ENCODE measurements at places on chromosomes 12 and 14. TPM values are rescaled to one million over a fixed set of nuclear protein-coding genes. Genes with fewer than 3 reads are reported as not detected.

- no peak for ATAC-seq
Observed at GRCh38 chr12:102423462-102423861, 56.9 kb downstream of the IGF1 start.

GRCh38 chr12:91127751-91128150 is 16.5 kb upstream of the LUM start:
- ATAC-seq: peak; percentile 18

- ATAC-seq: no peak
Observed at GRCh38 chr12:79689061-79689476, 1.7 kb downstream of the PAWR start.

- ATAC-seq: no peak
Observed at GRCh38 chr12:96343347-96343954, 56.8 kb downstream of the CDK17 start.

DNA sequence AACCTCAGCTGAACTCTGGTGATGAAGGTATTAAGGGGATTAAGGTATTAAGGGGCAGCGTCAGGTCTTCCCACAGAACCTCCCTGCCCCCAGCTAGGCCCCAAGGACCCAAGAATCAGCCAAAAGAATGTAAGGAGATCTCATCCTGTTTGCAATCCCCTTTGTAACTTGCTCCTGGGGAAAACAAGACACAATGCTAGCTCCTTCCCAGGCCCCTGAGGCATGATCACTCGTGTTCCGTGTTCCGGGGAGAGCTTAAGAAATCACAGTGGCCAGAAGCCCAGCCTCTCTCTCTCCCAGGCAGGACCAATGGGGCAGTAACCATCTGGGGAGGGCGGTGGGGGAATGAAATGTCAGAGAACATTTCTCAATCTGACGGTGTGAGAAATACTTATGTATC is 33.2 kb downstream of the PIGH start:
- peak; percentile 29 for ATAC-seq

- no peak for ATAC-seq
Observed at GRCh38 chr14:101004954-101005353, 101.4 kb upstream of the RTL1 start.

ING4 gene
- 15.4 TPM for total RNA-seq

Data from esophagus mucosa (tissue), 1 donor.